RPMI8226 (cell line): ENCODE measurements at places on chromosomes 5 and 9.

DNA sequence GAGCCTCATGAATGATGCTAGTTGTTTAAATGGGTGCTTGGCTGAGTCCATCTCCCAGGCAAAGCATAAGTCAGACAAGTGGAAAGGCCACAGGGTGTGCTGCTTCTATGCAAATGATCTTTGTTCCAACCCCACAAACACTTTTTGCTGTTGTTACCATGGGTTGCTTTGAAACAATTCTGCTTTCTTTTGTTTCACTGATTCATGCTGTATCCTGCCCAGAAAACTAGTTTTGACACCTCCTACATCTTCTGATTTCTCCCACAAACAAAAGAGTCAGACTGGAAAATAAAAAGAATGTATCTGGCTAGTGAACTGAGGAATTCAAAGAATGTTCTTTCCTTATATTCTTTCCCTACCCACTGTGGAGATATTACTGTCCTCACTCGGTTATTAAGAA, 298.6 kb downstream of the DIRAS2 start:
- no peak for DNase-seq

DNA sequence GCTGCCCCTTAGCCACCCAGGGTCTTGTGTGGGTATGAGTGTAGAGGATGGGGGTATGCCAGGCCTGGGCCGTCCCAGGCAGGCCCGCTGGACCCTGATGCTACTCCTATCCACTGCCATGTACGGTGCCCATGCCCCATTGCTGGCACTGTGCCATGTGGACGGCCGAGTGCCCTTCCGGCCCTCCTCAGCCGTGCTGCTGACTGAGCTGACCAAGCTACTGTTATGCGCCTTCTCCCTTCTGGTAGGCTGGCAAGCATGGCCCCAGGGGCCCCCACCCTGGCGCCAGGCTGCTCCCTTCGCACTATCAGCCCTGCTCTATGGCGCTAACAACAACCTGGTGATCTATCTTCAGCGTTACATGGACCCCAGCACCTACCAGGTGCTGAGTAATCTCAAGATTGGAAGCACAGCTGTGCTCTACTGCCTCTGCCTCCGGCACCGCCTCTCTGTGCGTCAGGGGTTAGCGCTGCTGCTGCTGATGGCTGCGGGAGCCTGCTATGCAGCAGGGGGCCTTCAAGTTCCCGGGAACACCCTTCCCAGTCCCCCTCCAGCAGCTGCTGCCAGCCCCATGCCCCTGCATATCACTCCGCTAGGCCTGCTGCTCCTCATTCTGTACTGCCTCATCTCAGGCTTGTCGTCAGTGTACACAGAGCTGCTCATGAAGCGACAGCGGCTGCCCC, 2.6 kb downstream of the SLC35A4 start:
- DNase-seq: no peak

DNA sequence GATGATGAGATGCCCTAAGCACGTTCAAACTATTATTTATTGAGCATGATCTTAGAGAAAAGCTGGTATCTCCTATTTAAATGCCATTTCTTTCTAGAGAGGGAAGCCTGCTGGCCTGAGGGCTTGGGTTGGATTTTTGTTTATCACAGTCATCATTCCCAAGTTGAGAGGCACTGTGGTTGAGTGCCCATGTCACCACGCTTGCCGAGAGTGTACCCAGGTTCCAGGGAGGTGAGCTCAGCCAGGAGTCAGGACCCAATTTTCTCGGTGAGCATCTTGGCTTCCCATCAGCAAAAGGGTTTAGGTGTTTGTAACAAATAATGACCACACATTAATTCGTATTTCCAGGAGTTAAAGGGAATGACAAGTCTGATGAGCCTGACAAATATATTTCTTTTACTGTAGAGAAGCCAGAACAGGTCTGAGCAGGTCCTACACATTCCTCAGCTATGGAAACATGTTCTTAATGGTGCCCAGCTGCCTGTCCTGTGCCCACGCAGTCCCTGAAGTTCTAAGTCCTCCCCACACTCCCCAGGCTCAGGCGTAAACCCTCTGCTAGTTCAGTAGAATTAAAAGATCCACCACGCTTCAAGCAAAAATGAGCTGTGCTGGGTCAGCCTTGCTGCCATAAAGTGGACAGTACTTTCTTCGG, 258.9 kb upstream of the IRX2 start:
- DNase-seq: no peak

GRCh38 chr5:26948921-26949320, 89.5 kb downstream of the CDH9 start:
- no peak for DNase-seq

GRCh38 chr9:111582888-111583287, 16.6 kb downstream of the PTGR1 start:
- no peak for DNase-seq

- DNase-seq: no peak
Measured at GRCh38 chr9:33129886-33130881, 37.0 kb downstream of the B4GALT1 start.

GRCh38 chr5:67799732-67800234, 415.8 kb upstream of the PIK3R1 start:
- no peak for DNase-seq

DNA sequence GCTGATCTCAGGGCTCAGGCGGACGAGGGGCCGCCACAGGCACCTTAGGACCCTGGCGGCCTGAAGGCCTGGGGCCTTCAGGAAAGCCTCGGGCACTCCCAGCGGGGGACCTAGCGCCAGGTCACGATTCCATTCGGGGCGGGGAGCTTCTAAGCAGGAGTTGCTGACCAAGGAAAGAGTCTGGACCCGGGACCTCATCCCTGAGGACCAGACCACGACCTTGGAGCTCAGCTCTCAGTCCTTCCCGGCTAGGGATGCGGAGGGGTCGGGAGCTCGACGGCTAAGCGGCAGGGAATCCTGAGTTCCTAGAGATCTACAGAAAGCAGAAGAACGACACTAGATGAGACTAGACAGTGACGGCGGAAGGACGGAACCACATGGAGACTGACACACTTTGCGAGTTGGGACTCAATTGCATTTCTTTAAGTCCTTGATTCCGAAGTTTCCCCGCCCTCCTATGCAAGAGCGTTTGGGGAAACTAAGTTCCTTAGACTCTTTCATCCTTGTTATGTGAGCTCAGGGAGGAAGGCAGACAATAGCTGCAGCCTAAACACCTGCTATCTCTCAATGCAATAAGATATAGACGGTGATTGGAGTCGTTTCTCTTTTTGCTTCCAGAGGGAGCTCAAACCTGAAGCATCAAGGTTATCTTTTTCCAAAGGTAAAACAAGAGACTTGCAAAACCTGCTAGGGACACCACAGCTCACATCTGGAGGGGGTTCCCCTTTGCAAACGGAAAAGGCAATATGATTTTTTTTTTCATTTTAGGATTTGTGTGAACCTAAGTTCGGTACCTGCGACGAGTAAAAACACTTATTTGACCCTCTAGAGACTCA, 9.7 kb downstream of the NR2F1-AS1 start:
- no peak for DNase-seq

DNA sequence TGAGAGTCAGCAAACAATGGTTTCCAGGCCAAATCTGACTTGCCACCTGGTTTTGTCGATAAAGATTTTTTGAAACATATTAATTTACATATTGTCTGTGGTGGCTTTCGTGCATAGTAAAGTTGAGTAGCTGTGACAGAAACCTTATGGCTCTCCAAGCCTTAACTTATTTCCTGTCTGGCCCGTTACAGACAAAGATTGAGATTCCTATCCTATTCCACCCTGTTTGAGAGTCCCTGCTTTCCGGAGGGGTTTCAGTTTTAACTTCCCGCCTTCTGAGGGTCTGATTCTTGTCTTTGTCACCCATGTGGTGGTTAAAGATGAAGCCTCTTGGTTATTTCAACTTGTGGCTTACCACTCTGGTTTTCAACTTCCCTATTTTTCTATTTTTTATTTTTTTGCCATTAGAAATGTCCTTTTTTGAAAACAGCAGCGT, 11.4 kb downstream of the OTULIN start:
- no peak for DNase-seq
